ENCODE measurements at places on chromosomes 1 and 21. TPM values are rescaled to one million over a fixed set of nuclear protein-coding genes. Genes with fewer than 3 reads are reported as not detected.

DNA sequence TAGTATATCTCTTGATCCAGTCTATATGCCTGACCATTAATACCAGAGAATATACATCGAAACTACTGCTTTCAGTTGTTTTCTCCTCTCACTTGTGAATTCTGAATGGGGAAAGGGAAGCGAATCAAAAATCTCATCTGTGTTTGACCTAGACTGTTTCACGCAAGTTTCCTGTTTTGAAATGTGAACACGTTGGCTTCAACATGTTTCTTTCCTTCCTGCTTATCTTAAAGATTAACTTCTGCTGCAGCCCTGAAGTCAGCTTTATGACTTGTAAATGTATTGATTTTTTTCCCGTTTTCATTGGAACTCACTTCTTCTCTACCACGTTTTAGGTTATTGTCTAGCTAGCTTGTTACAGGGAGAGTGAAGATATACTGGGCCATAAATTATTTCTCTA lies 49.9 kb downstream of the SNX27 start:
- DNase-seq: no peak

- DNase-seq: no peak
Measured at GRCh38 chr1:65170511-65171142, 22.6 kb downstream of the AK4 start.

Gene HRNR
- total RNA-seq: not detected

- DNase-seq: no peak
Measured at GRCh38 chr1:60402816-60403215, 329.2 kb upstream of the C1orf87 start.
